ENCODE measurements at places on chromosomes 2 and 18. TPM values are rescaled to one million over a fixed set of nuclear protein-coding genes. Genes with fewer than 3 reads are reported as not detected.

GALNT3 gene
- 28.4 TPM for total RNA-seq

DUSP2 gene
- 10.3 TPM for total RNA-seq

TUBA3D gene
- not detected for total RNA-seq

CENPA gene
- 3.4 TPM for total RNA-seq

CIB4 gene
- total RNA-seq = not detected

TACR1 gene
- 3.6 TPM for total RNA-seq

PPP1R1C gene
- total RNA-seq = 1.1 TPM

GPR39 gene
- total RNA-seq = 0.76 TPM

TRIM43 gene
- total RNA-seq = not detected

HDAC4 gene
- total RNA-seq = 72.7 TPM
